Effector memory CD8-positive, alpha-beta T cell (primary cell): ENCODE measurements at places on chromosomes 3 and 15.
A peak's percentile ranks its signal among the peaks of the same experiment; 100 is the strongest.

- no peak overlapping the region for H3K4me3 ChIP-seq
- DNase-seq, result no peak
- H3K27me3 ChIP-seq, result peaks cover 14% of the 10 kb centered on the region
- no peaks in the 10 kb centered on the region for H3K36me3 ChIP-seq
- no peaks in the 10 kb centered on the region for H3K4me1 ChIP-seq
These were observed 49.1 kb downstream of the TLNRD1 start for GRCh38 chr15:81049835-81050234.

DNA sequence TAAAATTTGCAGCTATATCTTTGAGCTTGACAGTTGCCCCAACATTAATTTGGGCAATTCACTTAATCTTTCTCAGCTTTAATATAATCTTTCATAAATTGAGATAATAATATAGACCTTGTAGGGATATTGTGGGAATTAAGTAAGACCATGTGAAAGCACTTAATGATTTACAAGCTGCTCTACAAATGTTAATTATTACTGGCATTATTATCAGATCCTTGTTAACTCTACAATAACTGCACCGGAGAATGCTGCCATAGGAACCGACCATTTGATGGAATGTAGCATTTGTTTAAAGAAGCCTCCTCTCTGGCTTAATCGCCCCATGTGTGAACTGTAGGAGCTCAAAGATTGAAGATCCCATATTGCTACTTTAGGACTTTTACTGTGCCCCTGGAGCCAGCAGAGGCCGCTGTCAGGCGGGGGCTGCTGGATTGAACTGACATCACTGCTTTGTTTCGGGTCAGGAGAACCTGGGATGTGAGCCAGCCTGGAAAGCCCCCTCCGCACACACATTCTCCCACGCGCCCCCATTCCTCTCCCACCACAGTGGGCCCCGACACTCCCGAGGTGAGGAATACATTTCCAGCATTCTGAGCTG, 154.2 kb upstream of the TNIK start:
- peaks cover 2% of the 10 kb centered on the region for H3K4me1 ChIP-seq
- no peaks in the 10 kb centered on the region for H3K27me3 ChIP-seq
- no peak for DNase-seq

DNA sequence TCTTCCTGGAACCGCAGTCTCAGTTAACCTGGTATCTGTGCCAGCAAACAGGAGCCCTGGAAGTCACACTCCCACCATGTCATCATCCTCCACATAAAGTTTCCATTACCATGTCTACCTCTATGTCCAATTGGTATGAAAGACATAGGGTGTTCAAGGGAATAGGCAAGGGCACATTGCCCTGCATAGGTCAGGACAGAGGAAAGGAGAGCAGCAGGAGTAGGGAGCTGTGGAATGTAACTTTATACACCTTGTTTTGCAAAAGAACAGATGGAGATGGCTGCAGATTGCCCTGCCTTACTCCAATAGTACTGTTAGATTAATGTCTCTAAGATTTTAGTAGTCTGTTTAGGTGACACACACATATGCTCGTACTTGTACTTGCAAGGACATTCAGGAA, 1056.4 kb downstream of the NTRK3 start:
- no peak overlapping the region for H3K27ac ChIP-seq
- H3K4me3 ChIP-seq, result no peak overlapping the region
- H3K4me1 ChIP-seq, result no peaks in the 10 kb centered on the region
- DNase-seq, result no peak
- peaks cover 13% of the 10 kb centered on the region for H3K27me3 ChIP-seq

- H3K36me3 ChIP-seq, result no peaks in the 10 kb centered on the region
- H3K27ac ChIP-seq, result no peak overlapping the region
- H3K4me1 ChIP-seq, result no peaks in the 10 kb centered on the region
- no peaks in the 10 kb centered on the region for H3K27me3 ChIP-seq
These were observed 3.0 kb downstream of the PLA1A start for GRCh38 chr3:119600732-119601131.

DNA sequence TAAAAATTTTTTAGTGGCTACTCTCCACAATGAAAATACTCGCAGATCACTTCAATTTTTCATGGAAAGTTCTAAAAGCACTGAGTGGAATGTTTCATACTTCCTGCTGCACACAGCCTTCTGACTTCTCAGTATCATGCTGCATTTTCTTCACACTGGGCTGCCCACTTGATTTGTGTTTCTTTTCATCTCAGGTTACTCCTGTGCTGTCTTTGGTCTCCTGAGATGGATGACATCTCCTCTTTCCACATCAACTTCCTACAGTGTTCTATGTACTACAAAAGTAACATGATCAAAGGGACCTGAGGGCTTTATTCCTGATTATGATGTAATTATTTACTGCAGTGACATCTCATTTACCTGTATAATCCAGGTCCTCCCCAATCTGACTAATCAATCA, 927.7 kb downstream of the ROBO2 start:
- H3K27ac ChIP-seq, result no peak overlapping the region
- no peak for DNase-seq
- no peak overlapping the region for H3K4me3 ChIP-seq
- no peaks in the 10 kb centered on the region for H3K27me3 ChIP-seq
- no peaks in the 10 kb centered on the region for H3K4me1 ChIP-seq

DNA sequence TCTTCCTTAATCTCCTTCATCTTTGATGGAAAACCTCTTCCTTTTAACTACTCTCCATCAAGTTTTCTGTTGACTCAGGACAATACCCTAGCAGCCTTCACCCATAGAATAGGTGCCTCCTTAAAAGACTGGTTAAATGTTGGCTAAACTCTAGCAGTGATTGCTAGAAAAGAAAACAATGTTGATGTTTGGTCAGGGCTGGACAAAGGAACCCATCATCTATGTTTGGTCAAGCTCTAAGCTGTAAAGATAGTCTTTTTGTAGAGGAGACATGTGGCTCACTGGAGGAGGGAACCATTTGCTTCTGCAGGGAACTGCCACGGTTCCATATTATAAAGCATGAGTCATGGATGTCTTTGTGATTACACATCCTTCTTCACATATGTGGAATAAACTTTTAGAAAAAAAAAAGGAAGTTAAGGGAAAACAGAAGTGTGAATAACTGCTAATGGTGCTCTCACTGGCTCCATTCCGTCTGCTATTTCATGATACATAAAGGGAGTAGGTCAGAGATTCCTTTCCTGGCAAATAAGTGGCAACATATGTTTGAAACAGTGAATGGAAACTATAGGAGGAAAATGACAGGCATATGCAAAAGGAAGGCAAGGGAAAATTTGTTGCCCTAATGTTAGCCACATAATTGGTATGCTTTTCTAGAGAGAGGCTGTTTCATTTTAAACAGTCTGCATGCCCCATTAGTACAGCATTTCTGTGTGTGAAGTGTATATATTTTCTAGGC, 78.2 kb downstream of the CMSS1 start:
- H3K27me3 ChIP-seq, result no peaks in the 10 kb centered on the region
- H3K27ac ChIP-seq, result no peak overlapping the region
- no peak overlapping the region for H3K4me3 ChIP-seq
- H3K36me3 ChIP-seq, result no peaks in the 10 kb centered on the region
- no peak for DNase-seq

- H3K4me1 ChIP-seq, result no peaks in the 10 kb centered on the region
- no peak for DNase-seq
These were observed 73.1 kb upstream of the FBN1 start for GRCh38 chr15:48718646-48719045.

DNA sequence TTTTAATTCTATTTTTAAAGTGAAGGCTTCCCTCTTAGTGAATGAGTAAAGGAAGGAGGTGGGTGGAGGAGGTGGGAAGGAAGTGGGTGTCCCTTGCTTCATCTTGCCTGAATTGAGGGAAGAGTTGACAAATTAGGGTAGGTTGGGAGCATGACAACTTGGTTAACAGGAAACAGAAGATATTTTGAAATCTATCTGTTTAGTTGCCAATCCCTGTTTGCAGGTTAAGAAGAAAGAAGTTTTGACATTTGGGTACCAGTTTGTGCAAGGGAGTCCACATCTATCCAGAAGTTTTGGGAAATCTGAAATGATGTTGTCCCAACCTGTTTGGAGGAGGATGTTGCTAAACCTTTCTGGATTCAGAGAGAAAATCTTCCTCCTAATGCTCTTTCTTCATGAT, 204.1 kb upstream of the SUCLG2 start:
- DNase-seq, result no peak
- peaks cover 3% of the 10 kb centered on the region for H3K4me1 ChIP-seq
- H3K27me3 ChIP-seq, result peaks cover 14% of the 10 kb centered on the region

DNA sequence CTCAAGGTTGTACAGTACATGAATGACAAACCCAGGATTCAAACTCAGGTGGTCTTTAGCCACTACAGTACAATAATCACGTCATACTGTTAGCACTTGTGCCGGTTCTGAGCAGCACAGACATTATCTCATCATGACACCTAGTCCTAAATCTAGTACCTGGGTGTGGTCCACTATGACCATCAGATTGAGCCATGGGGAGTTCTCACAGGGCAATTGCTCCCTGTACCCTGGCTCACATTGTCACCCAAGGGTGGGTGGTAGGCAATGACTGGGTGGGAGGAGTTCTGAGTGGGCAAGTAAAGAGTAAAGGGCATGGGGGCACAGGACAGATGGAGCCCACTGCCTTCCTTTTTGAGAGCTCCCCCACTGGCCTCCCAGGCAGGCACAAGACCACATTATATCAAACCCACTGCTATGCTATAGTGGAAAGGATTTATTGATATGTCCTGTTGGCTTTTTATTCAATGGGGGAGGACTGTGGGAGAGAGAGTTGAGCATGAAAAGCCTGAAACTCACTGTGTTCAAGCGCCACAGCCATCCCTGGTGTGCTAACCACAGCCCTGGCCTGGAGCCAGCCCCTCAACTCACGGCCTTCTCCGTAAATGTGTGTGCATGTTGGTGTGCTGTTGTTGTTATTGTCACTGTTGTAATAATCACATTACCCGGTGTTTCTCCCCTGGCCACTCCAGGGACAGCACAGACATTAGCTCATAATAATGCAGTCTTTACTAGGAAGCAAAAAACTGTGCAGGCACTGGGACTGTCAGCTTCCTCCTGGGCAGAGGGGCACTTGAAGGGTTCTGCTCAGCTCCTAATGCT, 27.3 kb downstream of the ADCY5 start:
- no peak for DNase-seq
- H3K27ac ChIP-seq, result peak overlapping the region; percentile 64
- peaks cover 3% of the 10 kb centered on the region for H3K36me3 ChIP-seq
- peaks cover 28% of the 10 kb centered on the region for H3K27me3 ChIP-seq
- peaks cover 8% of the 10 kb centered on the region for H3K4me1 ChIP-seq

GRCh38 chr3:43879166-43879565, 188.4 kb downstream of the ABHD5 start:
- H3K4me1 ChIP-seq, result no peaks in the 10 kb centered on the region
- peaks cover 16% of the 10 kb centered on the region for H3K27me3 ChIP-seq
- no peak overlapping the region for H3K27ac ChIP-seq

GRCh38 chr3:140830391-140830790, 111.2 kb upstream of the SLC25A36 start:
- H3K36me3 ChIP-seq, result no peaks in the 10 kb centered on the region
- DNase-seq, result no peak
- peaks cover 19% of the 10 kb centered on the region for H3K27me3 ChIP-seq
- no peak overlapping the region for H3K27ac ChIP-seq

DNA sequence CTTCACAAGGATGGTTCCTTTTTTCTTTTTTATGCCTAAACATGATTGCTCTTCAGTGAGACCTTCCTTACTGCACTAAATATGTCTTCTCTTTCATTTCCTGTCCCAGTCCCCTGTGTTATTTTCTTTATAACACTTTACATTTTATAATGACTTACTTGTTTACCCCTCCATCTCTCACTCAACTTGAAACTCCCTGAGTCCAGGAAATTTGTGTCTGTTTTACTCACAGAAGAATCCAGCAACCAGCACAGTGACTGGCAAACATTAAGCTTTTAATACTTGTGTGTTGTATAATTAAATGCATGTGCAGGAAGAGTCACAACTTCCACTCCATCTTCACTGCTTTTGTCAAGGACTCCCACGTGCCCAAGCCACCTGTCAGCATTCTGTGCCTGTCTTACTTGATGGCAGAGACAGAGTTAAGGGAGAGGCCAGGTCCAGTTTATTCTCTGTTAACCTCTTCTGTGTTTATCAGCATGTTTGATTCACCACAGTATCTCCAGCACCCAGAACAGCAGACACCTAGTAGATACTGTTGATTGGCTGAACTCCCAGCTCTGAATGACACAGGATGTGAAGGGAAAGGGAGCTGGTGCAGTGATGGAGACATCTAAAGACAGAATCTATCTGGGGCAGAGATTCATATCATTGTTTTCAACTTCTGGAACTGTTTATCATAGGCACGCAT, 42.8 kb downstream of the SSR3 start:
- H3K27ac ChIP-seq, result peak overlapping the region; percentile 0
- H3K4me3 ChIP-seq, result no peak overlapping the region
- DNase-seq, result no peak
- peaks cover 2% of the 10 kb centered on the region for H3K36me3 ChIP-seq
- peaks cover 11% of the 10 kb centered on the region for H3K27me3 ChIP-seq

DNA sequence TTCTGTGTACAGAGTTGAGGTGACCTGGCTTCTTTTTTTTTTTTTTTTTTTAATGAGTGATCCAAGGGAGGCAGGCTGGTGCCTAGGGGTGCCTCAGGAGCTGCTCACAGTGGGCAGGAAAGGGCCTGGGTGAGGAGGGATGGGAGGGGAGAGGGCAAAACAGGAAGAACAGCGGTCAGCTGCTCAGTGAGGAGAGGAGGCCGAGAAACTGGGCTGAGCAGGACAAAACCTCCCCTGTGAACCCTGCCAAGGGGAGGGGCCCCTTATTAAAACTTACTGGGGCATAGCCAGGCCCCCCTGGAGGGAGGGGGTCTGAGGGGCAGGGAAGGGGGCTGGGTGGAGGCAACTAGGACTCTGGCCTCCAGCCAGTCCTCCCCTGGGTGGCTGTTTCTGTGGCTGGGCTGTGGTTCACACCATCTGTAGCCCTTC, 3.5 kb downstream of the PLEKHO2 start:
- H3K27me3 ChIP-seq, result no peaks in the 10 kb centered on the region
- peak overlapping the region; percentile 92 for H3K27ac ChIP-seq
- H3K4me1 ChIP-seq, result peaks cover 74% of the 10 kb centered on the region
- H3K36me3 ChIP-seq, result peaks cover 33% of the 10 kb centered on the region

- H3K36me3 ChIP-seq, result no peaks in the 10 kb centered on the region
- H3K4me1 ChIP-seq, result no peaks in the 10 kb centered on the region
- DNase-seq, result no peak
- H3K27ac ChIP-seq, result no peak overlapping the region
These were observed 7.1 kb downstream of the SEMA3F start for GRCh38 chr3:50162034-50162883.

DNA sequence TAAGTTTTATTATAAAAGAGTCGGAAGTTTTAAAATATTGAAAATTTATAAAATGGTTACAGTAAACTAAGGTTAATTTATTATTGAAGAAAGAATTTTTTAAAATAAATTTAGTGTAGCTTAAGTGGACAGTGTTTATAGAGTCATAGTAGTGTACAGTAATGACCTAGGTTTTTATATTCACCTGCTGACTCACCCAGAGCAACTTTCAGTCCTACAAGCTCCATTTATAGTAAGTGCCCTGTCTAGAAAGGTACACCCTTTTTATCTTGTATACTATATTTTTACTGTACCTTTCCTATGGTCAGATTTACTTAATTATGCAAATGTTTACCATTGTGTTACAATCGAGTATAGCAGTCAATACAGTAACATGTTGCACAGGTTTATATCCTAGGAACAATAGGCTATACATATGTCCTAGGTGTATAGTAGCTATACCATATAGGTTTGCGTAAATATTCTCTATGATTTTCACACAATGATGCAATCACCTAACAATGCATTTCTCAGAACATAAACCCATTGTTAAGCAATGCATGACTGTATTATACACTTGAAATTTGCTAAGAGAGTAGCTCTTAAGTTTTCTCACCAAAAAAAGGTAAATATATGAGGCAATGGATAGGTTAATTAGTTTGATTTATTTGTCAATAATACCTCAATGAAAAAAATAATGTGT, 106.9 kb upstream of the CD96 start:
- no peak overlapping the region for H3K4me3 ChIP-seq
- H3K27ac ChIP-seq, result no peak overlapping the region
- H3K27me3 ChIP-seq, result no peaks in the 10 kb centered on the region
